Stimulated activated CD4-positive, alpha-beta T cell treated with anti-CD3 and anti-CD28 coated beads, Interleukin-4, amount 100 ng/mL, for 24 hours (primary cell): ENCODE measurements at places on chromosomes 13 and 19.

GRCh38 chr19:46599716-46600373 is 1.3 kb upstream of the CALM3 start:
- DNase-seq = peak; percentile 6

- no peak for DNase-seq
Measured at GRCh38 chr19:51272183-51272810, 21.4 kb downstream of the SIGLECL1 start.

- no peak for DNase-seq
Measured at GRCh38 chr13:64553411-64554129, 2676.6 kb downstream of the PCDH9 start.

DNA sequence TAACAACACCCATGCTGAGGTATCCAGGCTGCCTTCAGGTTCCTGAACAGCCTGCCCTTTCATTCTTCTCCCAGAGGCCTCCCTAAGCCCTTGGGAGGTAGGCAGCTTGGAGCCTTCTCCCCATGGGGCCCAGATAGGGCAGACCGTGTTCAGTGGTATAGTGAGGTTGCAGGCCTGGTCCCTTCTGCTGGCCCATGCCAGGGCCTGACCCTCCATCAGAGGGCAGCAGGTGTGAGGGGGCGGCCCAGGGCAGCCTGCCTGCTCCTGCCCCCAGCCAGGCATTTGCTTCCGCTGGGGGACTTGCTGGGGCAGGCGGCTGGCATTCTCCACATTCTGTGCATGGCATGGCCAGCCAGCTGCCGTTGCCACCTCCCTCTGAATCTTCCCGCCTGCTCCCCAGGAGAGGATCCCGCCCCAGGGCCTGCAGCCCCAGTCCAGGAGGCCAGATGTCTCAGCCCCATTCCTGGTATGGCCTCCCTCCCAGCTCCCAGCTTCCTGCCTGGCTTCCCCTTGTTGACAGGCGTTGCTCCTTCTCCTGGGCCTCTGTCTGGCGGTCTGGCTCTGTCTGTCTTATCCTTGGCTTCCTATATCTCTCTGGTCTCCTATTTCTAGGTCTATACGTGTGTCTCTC is 8.9 kb downstream of the CIC start:
- no peak for DNase-seq

GRCh38 chr19:46697204-46697960 is 19.5 kb downstream of the PRKD2 start:
- DNase-seq = no peak

GRCh38 chr19:19334989-19335344 is 14.3 kb downstream of the MAU2 start:
- DNase-seq = no peak

DNA sequence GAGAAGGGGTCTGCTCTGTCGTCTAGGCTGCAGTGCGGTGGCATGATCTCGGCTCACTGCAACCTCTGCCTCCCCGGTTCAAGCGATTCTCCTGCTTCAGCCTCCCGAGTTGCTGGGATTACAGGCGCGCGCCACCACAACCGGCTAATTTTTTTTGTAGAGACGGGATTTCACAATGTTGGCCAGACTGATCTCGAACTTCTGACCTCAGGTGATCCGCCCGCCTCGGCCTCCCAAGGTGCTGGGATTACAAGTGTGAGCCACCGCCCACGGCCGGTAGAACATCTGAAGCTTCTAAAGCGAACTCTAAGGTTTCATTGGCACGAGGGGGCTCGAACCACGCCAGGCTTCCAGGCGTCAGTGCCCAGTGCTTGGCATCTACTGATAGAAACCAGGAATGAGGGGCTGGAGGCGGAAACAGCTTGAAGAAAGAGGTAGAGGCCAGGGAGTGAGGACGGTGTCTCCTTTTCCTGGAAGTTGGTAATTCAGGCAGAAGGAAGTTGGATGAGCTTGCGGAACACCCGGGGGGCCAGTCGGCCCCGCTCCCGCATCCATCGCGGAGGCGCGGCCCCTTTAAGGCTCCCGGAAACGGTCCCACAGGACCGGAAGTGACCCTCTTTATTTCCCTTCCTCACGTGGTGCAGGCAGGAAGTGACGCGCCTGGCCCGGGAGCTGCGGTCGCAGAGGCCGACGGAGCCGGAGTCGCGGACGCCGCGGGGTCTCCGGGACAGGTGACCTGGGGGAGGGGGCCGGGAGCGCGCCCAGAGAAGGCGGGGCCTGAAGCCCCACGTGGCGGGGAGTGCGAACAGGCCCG is at the start of gene CCDC9:
Gene CCDC9, plus strand, starts transcription at position 647 of the 814 bp plus-strand sequence. CDS start 1,876 bp downstream, outside the sequence.
- DNase-seq = peak; percentile 96

DNA sequence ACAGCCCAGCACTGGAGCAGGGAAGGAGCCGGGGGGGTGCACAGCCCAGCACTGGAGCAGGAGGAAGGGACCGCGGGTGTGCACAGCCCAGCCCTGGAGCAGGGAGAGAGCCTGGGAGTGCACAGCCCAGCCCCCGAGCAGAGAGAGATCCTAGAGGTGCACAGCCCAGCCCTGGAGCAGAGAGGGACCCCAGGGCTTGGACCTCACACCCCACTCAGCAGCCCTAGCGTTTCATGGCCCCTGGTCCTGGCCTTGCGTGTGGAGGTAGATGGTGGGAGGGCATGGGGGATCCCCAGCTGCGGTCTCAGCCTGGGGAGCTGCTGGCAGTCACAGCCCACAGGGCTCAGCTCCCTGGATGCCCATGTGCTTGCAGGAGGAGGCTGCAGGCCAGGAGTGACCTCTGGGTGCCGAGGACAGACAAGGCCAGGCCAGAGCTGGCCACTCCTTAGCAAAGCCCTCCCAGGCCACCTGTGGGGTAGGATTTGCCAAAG is 25.1 kb downstream of the GAS6 start:
- DNase-seq = no peak

DNA sequence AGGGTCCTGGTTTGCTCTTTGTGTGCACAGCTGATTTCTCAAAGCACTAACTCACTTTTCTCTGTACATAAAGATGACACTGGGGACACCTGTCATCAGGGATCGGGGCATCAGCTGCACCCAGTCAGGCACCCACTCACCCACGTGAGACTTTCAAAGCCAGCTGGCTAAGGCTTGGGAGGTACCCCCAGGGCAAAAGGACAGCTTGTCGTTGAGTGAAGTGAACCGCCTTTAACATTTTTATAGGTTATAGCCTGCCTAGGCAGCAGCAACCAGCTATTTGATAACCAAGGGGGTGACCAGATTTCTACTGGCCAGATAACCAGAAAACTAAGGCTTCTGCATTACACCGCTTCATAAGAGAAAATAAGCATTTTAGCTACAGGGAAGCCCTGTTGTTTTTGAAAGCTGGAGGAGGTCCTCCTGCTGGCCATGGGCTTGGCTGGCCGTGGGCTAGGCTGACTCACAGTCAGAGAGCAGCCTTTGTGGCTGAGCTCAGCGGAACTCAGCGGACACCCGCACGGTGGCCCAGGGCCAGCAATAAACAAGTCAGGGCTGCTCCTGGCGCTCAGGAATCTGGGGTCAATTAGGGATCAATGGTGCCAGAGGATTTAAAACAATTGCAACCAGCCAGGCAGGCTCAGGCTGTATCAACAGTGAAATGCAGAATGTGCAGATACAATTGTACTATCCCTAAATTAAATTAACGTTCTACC is 57.1 kb downstream of the ALOX5AP start:
- no peak for DNase-seq
